ENCODE measurements at places on chromosomes 3 and 15.

- no peak for DNase-seq
Observed at GRCh38 chr3:61060411-61060861, 190.8 kb downstream of the FHIT start.

DNA sequence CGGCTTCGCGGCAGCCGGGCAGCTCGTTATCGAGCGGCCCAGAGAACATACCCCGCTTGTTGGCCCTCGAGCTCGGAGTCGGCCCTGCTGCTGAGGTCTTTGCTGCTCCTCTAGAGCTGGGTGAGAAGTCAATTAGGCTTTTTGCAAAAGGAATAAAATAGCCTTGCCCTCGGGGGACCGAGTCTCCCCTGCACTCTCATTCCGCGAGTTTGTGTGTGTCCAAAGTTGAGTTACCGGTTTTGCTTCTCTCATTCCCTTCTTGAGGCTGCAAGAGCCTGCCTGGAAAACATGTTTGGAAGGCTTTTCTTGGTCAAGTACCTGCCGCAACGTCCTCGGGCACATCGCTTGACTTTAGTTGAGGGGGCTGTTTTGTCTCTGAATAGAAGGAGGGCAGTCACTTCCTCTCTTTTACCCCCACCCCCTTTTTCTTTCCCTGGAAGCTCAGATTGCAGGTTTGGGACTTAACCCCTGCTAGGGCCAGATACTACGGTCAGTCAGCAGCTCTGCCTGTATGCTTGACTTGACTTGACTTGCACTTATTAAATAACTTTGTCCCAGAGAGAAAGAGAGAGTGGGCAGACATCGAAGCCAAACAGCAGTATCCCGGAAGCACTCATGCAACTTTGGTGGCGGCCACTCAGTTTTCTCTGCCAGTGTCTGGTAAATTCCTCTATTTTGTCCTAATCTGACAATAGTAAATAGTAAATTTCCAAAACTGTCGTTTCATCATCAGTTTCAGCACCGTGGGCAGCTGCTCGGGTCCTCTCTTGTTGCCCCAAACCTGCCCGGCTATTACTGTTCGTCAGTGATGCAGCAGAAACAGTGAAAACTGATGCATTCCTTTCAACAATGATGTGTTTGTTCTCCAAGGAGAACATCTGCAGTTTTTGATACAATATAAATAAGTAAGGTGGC, 609 bp downstream of the RNF13 start:
- DNase-seq = no peak

GRCh38 chr3:118682921-118683320, 351.7 kb downstream of the IGSF11 start:
- no peak for DNase-seq

GRCh38 chr15:91813924-91814323, 39.6 kb upstream of the SLCO3A1 start:
- no peak for DNase-seq

DNA sequence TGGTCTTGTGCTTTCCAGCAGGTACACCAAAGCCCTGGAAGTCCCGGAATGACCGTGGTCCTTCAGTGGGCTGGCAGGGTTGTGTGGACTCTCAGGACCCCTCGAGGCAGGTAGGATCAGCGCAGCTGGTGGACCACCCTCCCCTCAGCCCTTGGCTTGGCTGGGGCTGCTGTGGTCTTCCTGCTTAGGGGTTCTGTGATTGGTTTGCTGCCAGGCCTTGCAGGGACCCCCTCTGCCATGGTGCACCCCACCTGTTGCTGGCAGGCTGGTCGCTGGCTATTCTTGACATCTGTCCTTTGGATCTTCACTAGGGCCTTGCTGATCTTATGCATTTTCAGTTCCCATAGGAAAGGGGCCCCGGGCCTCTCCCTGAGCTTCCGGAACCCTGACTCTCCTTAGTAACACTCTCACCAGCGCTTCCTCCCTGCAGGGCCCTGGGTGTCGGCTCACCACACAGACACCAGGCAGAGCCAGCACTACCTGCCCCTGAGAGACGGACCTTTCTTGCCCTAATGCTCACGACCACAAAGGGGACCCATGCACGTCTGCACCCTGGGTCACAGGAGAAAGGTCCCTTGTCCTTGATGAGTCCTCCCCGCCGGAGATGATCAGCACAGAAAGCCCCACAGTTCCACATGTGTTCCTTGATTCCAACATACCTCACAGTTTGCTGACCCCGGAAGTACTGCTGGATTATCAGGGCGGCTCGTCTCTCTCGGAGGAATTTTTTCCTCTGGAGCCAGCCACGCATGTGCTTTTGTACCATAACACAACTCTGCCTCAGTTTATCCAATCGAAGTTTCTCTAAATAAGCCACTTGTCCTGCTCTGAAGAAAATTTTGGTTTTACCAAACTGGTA, 51.7 kb downstream of the MYO5C start:
- no peak for DNase-seq

- DNase-seq = no peak
Observed at GRCh38 chr3:161990036-161990435, 493.4 kb downstream of the OTOL1 start.

DNA sequence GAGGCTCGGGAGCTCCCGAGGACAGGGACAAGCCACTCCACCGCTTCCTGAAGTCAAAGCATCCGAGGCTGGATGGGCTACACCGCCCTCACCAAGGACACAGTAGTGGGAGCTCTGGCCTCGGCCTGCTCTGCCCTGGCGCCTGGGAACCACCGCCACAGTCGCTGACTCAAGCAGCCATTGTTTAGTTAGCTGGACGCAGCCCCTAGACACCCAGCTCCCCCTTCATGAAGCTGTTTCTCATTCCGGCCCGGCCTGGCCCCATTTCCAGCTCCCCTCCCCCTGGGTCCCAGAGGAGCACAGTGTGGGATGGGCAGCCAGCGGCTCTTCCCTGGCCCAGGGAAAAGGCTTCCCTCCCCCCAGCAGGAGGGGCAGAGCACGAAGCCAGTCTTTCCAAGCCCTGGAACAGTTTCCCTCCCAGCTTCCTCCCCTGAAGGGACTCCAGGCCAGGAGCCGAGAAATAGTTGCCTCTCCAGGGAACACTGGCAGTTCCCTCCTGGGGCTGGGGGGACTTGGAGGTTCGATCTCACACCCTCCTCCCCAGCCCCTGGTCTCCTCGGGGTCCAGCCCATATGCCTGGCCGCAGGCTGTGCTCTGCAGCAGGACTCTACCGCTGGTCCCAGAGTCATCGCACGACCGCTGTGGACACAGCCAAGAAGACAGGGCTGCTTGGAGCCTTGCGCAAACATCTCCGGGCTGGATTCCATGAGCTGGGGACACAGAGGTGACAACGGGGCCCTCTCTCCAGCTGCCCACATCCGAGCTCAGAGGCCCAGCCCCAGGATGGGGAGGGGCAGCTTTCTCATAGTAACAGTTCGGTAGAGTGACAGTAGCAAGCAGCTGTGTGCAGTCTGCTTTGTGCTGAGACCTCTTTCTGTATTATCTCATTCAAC, 10.0 kb downstream of the PLXND1 start:
- DNase-seq = no peak

- no peak for DNase-seq
Observed at GRCh38 chr3:37590328-37591079, 271.2 kb upstream of the CTDSPL start.

GRCh38 chr3:37498126-37499039, 324.0 kb upstream of the LRRFIP2 start:
- DNase-seq = no peak

DNA sequence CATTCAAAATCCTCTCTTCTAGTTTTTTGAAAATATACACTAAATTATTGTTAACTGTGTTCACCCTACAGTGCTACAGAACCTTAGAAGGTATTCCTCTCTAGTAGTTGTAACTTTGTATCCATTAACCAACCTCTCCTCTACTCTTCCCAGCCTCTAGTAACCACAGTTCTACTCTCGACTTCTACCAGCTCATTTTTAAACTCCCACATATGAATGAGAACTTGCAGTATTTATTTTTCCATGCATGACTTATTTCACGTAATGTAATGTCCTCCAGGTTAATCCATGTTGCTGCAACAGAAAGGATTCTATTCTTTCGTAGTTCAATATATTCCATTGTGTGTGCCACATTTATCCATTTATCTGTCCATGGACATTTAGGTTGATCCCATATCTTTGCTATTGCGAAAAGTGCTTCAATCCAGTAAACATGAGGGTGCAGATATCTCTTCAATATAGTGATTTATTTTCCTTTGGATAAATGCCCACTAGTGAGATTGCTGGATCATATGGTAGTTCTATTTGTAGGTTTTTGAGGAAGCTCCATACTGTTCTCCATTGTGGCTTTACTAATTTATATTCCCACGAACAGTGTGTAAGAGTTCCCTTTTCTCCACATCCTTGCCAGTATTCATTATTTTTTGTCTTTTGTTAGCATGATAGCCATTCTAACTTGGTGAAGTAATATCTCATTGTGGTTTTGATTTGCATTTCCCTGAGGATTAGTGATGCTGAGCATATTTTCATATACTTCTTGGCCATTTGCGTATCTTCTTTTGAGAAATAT, 113.7 kb upstream of the SMAD3 start:
- DNase-seq = no peak

GRCh38 chr15:81942157-81942556, 103.7 kb downstream of the MEX3B start:
- DNase-seq = no peak

DNA sequence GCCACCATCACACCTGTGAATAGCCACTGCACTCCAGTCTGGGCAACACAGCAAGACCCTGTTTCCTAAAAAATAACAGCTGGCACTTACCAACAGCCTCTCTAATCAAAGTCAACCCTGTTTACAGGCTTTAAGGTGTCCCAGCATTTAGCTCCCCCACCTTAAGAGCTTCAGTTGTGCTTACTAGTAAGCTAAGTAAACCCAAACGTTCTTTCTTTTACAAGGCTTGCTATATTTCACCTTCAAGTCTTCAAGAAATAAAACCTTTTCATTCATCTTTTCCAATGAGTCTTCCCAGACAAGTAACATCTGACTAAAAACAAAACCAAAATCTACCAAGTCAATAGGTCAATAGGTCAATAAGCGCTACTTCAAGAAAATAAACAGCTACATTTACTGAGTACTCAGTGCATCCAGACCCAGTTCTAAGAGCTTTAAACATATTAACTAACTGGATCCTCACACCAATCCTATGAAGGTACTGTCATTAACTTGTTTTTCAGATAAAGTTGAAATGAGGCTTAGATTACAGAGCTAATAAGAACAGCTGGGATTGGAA, 62.4 kb downstream of the PBRM1 start:
- DNase-seq = no peak

DNA sequence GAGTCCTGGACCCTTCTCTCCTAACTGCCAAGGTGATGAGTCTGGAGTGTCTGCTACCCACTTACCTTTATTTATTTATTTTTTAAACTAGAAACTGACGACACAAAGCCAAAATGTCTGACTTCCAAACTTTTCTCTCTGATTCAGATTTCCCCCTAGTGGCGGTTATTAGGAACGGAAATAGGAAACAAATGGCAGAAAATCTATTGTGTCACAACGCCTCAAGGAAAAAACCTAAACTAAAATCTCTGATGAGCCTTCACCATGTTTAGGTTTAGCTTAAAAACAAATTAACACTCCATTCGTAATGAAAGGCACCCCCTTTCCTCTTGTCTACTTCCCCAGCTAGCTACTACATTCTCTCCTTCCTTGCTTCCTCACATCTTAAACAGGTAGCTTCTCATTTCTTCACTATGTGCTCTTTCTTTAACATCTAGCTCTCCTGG, 94.0 kb upstream of the MEX3B start:
- no peak for DNase-seq

DNA sequence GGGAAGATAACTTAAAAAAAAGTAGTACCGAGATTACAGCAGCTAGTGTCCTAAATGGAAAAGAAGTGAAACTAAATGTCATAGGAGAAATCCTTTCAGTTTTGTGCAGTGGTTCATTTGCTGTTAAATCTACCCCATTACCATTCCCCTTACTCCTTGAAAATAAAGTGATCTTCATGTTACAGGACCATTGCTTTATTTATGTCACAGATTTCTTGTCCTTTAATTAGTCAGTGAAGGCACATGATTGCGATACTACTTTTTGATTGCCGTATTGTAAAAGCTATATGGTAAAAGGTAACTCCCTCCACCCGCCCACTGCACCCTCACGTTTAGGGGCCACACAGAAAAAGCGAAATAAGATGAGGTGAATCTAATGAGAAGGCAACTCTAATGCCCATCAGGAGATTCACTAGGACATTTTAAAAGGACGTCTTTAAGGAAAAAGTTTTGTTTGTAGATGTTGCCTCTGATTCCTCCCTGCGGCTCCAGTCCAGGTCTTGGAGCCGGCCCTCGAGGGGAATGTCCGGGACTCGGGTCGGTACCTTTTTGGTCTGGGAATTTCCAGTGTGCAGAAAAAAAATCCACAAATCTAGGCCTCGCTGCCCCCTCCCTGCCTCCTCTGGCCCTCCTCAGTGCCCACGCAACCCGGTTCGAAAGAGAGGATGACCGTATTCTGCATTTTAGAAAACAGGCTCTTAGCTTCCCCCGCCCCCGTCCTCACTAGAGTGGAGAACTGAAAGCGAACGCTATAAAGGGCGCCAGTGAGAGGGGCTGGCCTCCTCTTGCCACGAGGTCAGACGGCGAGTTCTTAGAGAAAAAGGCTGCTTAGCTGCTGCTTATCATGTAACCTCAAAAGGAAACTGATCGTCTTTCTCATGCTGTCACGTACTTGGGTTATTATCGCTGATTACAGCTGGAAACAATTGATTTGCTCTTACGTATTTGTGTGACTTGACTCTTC, 21.8 kb upstream of the NFKBIZ start:
- peak; percentile 76 for DNase-seq

GRCh38 chr3:6542795-6543194, 318.1 kb upstream of the GRM7 start:
- DNase-seq = no peak

GRCh38 chr3:38843898-38844297, 27.9 kb upstream of the SCN10A start:
- DNase-seq = no peak

GRCh38 chr3:110419601-110420000, 652.0 kb upstream of the NECTIN3 start:
- DNase-seq = no peak

- no peak for DNase-seq
Observed at GRCh38 chr3:148551767-148552260, 145.9 kb upstream of the AGTR1 start.

- DNase-seq = no peak
Observed at GRCh38 chr3:197308591-197308990, 10.2 kb upstream of the DLG1 start.

- no peak for DNase-seq
Observed at GRCh38 chr3:127847236-127847720, 25.0 kb upstream of the MGLL start.

- no peak for DNase-seq
Observed at GRCh38 chr3:66437341-66437929, 63.4 kb downstream of the LRIG1 start.

All from activated CD8-positive, alpha-beta memory T cell treated with anti-CD3 and anti-CD28 coated beads for 4 hours (primary cell).